ENCODE measurements at places on chromosomes 1 and 21.

DNA sequence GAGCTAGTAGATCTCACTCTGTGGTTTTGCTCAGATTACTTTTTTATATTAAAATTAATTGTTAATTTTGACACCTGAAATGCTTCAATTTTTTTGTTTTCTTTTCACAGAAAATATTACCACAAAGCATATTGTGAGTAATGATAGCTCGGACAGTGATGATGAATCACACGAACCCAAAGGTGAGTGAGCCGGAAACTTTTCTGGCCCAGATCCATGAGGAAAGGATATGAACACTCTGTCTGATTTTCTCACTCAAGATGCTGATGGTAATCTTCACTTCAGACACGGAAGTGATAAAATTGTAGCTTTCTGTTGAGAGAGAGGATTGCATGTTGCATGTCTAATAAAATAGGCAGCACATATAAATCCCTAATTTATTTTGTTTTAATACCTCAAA is 121.8 kb downstream of the PLA2G4A start:
- peak; percentile 50 for DNase-seq

GRCh38 chr1:94661431-94661932 is 119.9 kb upstream of the F3 start:
- no peak for DNase-seq

DNA sequence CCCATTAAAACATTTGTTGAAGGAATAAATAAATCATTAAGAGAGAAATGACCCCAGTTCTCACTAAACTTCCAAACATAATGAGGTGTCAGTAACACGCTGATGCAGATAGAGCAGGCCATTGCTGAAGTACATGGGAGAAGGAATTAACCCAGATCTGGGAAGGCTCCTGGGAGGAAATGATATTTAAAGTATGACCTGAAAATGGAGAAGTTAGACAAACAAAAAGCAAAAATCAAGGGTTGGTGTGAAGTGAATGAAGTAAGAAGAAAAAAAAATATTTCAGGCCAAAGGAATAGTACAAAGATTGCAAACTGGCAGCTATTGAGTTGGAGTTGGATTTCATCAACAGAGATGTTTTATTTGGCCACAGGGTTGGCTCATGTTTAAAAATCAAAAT is 71.4 kb downstream of the RGS2 start:
- no peak for DNase-seq

- no peak for DNase-seq
Observed at GRCh38 chr1:225888289-225888897, 553 bp downstream of the LEFTY1 start.

DNA sequence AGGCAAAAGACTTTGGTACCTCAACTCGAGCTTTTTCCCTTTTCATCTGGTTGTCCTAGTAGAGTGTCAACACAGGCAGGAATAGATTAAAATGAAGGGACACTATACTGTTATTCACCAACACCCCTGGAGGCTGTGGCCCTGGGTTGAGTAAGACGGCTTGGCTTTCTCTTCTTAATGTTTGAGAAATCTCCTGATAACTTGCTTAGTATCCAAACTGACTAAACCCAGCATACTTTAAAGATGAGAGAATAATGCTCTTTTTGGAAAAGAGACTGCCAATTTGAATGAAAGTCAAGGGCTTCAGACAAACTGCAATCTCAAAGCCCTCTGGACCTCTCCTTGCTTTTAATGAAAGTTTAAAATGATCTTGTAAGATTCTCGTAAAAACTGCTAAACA is 2.6 kb upstream of the SLC30A1 start:
- peak; percentile 77 for DNase-seq

GRCh38 chr1:219174460-219175211 is 958 bp downstream of the LYPLAL1 start:
- DNase-seq: peak; percentile 84

DNA sequence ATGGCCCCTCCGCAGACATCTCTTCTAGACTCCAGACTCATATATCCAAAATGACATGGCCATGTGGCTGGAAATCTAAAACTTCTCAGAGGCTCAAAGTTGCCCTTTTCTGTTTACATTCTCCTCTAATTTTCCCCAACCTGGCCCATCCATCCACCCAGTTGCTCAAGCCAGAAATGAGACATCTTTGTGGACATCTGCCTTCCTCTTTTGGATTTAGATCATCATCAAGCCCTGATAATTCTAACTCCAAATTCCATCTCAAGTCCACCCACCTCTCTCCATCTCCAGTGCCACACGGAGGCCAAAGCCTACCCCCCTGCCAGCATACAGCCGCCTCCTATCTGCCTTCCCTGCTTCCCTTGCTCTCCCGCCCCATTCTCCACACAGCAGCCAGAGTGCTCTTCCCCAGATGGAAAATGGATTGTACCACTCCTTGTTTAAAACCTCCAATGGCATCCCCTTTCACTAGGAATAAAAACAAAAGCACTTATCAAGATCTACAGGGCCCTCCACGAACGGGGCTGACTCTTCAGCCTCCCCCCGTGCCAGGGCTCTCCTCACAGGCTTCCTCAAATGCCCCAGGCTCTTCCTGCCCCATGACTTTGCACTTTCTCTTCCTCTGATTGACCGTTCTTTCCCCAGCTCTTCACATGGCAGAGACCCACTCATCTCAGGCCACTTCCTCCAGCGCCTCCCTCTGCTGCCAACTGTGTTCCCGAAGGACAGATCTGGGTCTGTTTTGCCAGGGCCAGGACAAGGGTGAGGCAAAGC is 40.1 kb downstream of the SYT6 start:
- no peak for DNase-seq

DNA sequence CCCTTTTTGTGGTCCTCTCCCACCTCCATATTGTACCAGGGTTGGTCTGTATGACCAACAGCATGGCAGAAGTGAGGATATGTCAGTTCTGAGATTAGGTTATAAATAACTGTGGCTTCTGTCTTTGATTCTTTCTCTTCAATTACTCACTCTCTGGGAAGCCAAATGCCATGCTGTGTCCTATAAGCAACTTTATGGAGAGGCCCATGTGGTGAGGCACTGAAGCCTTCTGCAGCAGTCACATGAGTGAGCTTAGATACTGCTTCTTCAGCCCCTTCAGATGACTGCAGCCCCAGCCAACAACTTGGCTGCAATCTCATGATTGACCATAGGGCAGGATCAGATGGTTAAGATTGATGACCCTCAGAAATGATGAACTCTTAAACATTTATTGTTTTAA is 34.0 kb upstream of the SAMD13 start:
- no peak for DNase-seq

- no peak for DNase-seq
Observed at GRCh38 chr21:38806153-38806941, 618 bp downstream of the ETS2 start.

- DNase-seq: no peak
Observed at GRCh38 chr1:245649666-245650065, 494.9 kb downstream of the KIF26B start.

DNA sequence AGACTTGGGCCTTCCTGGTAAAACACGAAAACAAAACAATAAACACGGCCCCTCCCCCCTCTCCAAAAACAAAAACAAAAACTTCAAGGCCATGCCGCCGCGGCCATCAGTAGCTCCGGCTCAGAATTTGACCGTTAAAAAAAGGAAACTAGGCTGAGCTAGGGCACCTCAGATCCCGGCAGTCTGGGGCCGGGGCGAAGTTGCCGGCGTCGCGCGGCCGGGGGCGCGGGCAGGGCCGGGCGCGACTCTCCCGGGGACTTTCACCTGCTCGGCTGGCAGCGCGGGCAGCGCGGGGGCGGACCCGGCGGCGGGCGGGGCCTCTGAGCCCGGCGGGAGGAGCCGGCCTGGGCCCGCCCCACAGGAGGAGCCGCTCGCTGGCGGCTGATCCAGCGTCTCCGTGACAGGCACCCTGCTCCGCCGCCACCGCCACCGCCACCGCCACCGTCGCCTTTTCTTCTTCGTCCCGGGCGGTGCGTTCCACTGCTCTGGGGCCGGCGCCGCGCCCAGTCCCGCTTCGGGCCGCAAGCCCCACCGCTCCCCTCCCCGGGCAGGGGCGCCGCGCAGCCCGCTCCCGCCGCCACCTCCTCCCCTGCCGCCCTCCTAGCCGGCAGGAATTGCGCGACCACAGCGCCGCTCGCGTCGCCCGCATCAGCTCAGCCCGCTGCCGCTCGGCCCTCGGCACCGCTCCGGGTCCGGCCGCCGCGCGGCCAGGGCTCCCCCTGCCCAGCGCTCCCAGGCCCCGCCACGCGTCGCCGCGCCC is at the start of gene NOS1AP:
Gene NOS1AP (plus strand): TSS at position 358 of the 760 bp plus-strand sequence. CDS start 487 bp downstream, outside the sequence.
- DNase-seq: peak; percentile 47

Measured in fibroblast of skin of right biceps (primary cell).